ENCODE measurements at places on chromosomes 2 and 18.

DNA sequence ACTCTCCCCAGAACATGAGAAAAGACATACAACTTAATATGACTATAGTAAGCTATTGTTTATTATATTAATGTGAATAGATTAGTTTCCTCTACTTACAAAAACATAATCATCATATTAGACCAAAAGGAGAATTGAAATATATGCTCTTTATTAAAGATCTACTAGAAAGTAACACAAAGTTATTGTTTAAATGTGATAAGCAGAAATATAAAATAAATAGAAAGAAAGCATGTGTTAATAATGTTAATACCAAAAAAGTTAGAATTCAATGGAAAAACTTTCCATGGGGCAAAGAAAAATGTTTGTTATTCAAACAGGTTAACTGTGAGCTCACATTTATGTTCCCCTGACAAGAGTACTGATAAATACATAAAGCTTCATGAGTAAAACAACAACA is 421.4 kb upstream of the UBE2E3 start:
- DNase-seq, result no peak

DNA sequence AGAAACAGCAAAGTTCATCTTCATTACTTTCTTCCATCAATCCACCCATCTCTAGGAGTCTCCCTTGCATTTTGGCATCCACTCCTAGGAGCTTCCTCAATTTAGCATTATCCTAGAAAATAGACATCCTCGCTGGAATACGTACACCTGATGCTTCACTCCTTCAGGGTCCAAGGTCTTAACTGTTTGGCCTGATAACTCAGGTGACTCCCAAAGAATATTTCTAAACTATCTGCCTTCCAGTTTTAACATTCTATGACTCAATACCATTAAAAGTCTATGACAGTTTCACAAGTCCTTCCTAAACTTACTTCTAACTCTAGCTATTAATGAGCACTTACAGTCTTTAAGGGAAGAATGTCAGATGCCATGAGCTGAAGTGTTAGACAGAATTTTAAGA is 26.5 kb upstream of the TLK1 start:
- no peak for DNase-seq

- DNase-seq, result no peak
Observed at GRCh38 chr2:133393895-133394294, 174.4 kb downstream of the NCKAP5 start.

GRCh38 chr2:174580951-174581350 is 16.7 kb downstream of the WIPF1 start:
- no peak for DNase-seq

- DNase-seq, result no peak
Observed at GRCh38 chr2:45688479-45689298, 37.2 kb downstream of the PRKCE start.

DNA sequence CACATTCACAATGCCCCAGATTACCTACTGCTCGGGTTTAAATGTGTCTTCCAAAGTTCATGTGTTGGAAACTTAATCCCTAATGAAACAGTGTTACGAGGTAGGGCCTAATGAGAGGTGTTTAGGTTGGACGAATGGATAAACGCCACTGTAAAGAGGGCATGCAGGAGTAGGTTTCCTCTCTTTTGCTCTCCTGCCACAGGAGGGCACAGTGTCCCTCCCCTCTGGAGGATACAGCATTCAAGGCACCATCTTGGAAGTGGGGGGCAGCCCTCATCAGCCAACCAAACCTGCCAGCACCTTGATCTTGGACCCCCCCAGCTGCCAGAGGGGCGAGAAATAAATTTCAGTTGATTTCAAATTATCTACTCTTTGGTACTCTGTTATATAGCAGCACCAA is 103.5 kb downstream of the TSHZ1 start:
- DNase-seq, result no peak

DNA sequence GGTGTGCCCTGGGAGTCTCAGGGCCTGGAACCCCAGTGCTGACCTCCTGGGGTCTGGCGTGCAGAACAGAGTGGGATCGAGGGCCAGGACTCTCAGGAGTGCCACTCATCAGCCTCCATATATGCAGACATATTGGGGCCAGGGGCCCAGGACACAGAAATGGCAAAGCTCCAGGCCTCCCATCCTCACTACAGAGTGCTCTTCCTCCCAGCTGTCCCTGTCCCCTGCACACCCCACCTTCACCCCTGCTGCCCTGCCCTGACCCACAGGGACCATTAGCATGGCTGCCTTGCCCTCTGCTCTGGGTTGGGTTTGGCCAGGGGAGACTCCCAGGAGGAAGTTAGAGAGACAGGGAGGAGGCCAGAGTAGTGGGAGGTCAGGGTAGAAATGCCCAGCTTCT is 2.8 kb downstream of the TEX51 start:
- DNase-seq, result no peak

DNA sequence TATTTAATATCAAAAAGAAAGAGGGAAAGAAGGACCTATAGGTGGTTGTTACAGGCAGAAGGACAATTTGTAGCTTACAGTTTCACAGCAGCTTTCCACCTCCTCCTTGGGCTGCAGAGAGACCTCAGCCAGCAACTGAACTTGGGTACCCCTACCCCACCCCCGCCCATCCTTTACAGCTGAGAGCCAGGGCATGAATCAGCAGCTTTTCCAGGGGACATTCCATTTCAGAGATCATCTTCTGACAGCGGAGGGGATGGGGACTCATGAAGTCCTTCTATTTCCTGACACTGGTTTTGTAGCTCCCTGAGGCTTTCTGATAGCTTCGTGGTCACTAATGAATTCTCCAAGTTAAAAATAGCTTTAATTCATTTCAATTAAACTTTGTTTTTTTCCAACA is 96.4 kb downstream of the ITGB1BP1 start:
- DNase-seq, result no peak

- no peak for DNase-seq
Observed at GRCh38 chr2:35080231-35080910, 1275.2 kb upstream of the CRIM1 start.

GRCh38 chr18:8084160-8084559 is 517.0 kb downstream of the PTPRM start:
- DNase-seq, result no peak

DNA sequence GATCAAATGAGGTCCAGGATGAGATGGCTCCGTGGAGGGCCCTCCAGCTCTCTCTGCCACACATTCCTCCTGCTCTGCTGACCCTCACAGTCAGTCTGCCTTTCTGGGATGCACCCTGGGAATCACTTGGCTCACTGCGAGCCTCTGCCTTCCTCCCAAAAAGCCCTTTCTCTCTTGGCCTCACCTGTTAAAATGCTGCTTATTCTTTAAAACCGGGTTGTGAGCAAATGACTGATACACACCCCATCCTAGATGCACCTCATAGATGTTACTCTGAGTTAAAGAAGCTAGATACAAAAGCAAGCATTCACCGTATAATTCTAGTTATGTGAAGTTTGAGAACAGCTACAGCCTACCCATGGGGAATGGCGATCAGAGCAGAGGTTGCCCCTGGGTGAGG is 167.7 kb upstream of the MYCN start:
- DNase-seq, result no peak

GRCh38 chr2:27993402-27993787 is 102.9 kb downstream of the BABAM2 start:
- DNase-seq, result no peak

DNA sequence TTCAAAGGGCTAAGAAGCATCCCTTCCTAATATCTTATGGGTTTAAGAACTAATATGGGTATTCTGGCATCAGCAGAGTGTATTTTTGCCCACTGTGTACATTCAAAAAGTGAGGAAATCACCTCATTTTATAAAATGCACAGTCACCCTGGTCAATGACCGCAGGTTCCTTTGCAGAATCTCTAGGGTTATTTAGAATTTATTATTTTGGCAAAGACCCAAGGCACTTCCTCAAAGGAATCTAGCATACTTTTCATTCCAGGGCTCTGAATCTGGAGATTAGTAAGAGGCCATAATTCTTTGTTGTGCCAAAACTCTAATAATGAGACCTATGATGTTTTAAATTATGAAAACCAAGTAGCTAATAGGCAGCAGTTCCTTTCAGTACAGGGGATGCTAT is 27.2 kb upstream of the CDH2 start:
- no peak for DNase-seq

DNA sequence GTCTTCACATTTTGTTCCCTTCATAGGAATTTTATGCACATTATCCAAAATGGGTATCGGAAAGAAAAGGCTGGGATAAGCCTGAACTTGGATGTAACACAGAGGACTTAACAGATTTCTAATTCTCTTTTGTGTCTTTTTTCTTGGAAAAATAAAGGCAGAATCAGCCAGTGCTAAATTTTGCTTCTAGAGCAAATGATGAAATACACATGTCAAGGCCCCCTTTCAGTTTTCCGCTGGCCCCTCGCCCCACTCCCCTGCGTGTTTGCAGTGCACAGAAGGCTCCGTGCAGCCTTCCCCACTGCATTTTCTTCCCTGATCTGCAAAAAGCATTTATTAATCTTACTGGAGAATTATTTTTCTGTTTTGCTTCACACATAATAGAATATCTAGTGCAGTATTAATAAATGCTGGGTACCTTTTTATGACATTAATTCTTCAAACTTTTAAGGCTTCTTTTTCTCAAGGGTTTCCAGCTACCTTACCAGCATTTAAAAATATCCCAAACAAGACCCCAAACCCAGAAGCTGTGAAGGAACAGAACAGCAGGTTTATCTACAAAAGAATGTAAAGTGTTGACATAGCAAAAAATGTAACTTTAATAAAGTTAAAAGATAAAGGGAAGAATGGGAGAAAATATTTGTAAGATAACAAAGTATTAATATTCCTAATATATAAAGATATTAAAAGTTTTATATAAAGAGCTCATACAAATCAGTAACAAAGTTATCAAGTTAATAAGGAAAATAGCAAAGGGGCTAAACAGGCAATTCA is 81.3 kb upstream of the SPTBN1 start:
- no peak for DNase-seq

DNA sequence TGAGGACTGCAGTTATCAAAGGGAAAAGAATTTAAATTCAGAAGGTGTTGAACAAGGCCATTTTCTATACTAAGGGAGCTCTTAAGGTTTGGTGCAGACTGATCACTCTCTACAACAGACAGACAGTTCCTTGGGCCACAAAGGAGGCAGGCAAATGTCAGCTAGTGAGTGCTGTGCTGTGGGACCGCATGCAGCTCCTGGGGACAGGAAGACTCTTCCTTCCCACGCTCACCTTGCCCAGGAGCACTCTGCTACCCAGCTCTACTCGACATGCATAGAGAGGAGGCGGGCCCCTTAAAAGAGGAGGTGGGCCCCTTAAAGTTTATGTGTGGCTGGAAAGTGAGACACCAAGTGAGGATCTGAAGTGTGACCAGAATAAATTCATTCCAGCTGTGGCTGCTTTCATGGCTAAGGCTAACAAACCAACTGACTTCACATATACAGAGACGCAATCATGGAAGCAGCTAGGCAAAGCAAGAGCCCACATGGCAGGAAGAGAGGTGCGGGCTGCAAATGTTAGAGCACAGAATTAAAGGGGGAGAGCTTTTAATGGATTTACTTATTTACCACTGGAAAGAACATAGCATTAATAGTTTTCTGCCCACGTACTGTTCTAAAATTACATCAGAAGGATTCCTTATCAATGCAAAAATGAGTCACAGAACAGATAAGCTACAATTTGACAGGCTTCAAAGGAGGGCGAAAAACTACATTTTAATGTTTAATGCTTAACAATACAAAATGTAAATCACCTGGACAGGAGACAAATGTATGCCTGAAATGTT is 101.4 kb upstream of the RNU4ATAC start:
- DNase-seq, result no peak

- DNase-seq, result no peak
Observed at GRCh38 chr2:239965318-239965717, 59.8 kb downstream of the NDUFA10 start.

DNA sequence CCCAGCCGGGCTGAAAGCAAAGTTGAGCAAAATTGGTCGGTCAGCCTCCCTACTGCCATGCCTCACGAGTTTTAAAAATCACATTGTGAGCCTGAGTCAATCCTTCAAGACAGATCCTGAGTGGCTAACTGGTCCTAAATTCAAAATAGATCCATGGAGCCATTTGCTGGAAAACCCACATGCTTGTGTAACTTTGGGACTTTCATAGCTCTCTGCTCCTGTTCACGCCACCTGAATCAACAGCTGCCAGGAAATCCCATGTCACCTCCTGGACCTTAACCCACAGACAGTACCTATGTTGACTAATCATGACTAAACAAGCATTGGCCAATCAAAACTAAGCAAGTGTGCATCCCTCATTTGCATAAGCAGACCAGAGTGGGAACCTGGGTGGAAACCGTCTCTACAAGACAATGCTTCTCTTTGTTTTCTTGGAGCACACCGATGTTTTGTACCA is 42.8 kb upstream of the LDLRAD4 start:
- no peak for DNase-seq

- no peak for DNase-seq
Observed at GRCh38 chr2:197700960-197701359, 4.2 kb upstream of the MARS2 start.

- DNase-seq, result no peak
Observed at GRCh38 chr18:29644276-29644675, 1398.3 kb downstream of the DSC3 start.

DNA sequence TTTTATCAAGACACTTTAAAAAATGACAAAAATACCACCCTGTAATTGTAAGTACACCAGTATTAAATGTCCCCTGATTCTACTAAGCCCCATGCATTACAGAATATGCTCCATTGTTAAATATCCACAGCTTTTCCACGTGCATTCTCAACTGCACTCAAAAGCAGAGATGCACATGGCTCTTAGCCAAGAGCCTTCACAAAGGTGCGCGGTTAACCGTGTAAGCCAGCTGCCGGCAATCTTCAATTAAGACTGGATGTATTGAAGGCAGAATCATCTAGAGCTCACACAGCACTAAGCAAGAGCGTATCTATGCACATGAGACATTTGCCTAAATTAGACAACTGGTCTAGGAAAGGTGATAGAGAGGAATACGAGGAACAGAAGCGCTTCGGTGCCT is 278.3 kb downstream of the NAPG start:
- DNase-seq, result no peak

- peak; percentile 83 for DNase-seq
Observed at GRCh38 chr18:3401669-3402620, 48.0 kb upstream of the TGIF1 start.

DNA sequence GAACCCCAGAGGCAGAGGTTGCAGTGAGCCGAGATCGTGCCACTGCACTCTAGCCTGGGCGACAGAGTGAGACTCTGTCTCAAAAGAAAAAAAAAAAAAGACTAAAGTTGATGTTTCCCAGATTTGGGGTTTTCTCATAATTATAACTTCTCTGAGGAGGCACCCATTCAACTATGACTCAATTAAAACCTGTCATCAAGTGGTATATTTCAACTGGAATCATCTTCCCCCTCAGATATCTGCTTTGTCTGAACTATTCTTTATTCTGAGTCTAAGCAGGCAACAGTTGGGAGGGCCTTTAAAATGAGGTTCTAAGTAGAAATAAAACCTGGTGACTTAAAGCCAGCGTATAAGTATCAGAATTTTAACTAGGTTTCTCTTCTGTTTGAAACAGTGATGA is 88.5 kb downstream of the PTRHD1 start:
- no peak for DNase-seq

All from GM12864 (cell line).